ENCODE measurements at places on chromosomes 6 and 20.

GRCh38 chr20:52139986-52140385 is 51.6 kb downstream of the ZFP64 start:
- no peak for DNase-seq

- no peak for DNase-seq
These were observed 80.4 kb downstream of the BCAS1 start for GRCh38 chr20:53990003-53990402.

DNA sequence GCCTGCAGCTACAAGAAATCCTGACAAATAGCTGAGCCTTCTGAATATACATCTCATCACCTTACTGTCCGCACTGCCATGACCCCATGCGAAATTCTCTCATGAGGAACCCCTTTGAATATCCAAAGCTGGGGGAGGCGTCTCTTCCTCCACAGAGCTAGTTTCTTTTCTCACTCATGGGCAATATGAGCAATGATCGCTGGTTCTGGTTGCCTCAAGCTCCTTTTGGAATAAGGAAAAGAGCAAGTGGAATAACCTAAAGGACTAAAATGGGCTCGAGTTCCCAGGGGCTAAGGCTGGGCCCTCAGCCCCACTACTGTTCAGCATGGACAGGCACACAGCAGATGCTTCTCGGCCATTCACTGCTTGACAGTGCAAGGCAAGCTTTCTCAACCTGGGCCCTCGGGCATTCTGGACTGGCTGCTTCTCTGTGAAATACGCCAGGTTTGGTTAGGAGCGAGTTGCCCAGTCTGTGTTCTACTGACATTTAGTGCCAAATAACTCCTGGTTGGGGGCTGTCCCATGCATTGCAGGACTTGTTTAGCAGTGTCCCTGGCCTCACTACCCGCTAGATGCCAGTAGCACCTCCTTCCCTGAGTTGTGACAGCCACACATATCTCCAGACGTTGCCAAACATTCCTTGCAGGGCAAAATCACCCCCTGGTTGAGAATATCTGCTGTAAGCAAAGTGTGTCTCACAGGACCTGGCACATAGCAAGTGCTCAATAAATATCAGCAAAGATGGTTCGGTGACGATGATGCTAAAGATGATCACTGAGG is 156.8 kb downstream of the CEBPB start:
- no peak for DNase-seq

DNA sequence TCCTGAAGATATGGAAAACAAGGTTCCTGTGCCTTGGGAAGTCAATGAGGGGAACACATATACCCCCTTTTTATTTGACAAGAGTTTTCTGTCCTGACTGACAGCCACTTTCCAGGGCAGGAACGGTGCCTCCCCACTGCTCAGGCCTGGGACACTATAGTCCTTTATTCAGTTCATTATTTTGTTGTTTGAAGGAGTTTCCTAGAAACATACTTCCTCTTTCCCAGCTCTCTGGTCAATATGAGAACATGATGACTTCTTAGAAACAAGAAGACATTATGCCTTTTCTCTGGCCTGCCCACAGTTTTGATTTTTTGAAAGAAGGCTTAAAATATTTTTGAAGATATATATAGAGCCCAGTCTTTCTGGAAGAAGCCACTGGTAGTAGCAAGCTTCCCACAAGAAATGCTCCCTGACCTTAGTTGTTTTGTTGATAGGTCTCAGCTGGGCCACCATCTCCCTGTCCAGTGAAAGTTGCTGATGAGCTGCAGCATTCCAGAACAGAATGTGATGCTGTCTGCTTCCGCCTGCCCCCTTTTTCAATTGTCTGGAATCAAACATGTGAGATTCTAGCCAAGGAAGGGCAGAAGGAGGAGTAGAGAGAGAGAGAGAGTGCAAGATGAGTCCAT is 350.0 kb upstream of the PRND start:
- DNase-seq: no peak

- no peak for DNase-seq
These were observed 271.7 kb downstream of the RFPL4B start for GRCh38 chr6:112618849-112619248.
